Subcutaneous adipose tissue (tissue), 4 donors: ENCODE measurements at places on chromosomes 5 and 9. TPM values are rescaled to one million over a fixed set of nuclear protein-coding genes. Genes with fewer than 3 reads are reported as not detected.

Gene MCC
- total RNA-seq = 20.3 TPM

Gene PCDHA7
- total RNA-seq = 0.17 TPM

Gene FAM78A
- total RNA-seq = 3.7 TPM

Gene PITX1
- not detected for total RNA-seq

Gene AGTPBP1
- 31.1 TPM for total RNA-seq

Gene FCN1
- 5.3 TPM for total RNA-seq

Gene PCDHA9
- total RNA-seq = 0.34 TPM

Gene OTP
- total RNA-seq = not detected

Gene DMRT2
- 19.0 TPM for total RNA-seq

Gene CNTNAP3B
- 28.9 TPM for total RNA-seq

Gene CDKN2A
- total RNA-seq = 20.9 TPM

Gene PCA3
- total RNA-seq = 0.17 TPM

Gene GDNF
- not detected for total RNA-seq

Gene ZFP37
- total RNA-seq = 1.3 TPM
